ENCODE measurements at places on chromosomes 13 and 19. TPM values are rescaled to one million over a fixed set of nuclear protein-coding genes. Genes with fewer than 3 reads are reported as not detected.

The ZNF429 gene
- polyA plus RNA-seq = 3.2 TPM

The NCAN gene
- polyA plus RNA-seq = 0.12 TPM

The COL5A3 gene
- not detected for polyA plus RNA-seq

The TPRX1 gene
- polyA plus RNA-seq = not detected

The LYL1 gene
- 7.1 TPM for polyA plus RNA-seq

The NLRP5 gene
- polyA plus RNA-seq = not detected

The TMED1 gene
- 22.5 TPM for polyA plus RNA-seq

The ZNF561 gene
- polyA plus RNA-seq = 23.2 TPM

The ADAMTS10 gene
- not detected for polyA plus RNA-seq

The TEX101 gene
- polyA plus RNA-seq = not detected

The SIGLEC8 gene
- polyA plus RNA-seq = not detected

The ATXN8OS gene
- not detected for polyA plus RNA-seq

The ACER1 gene
- not detected for polyA plus RNA-seq

The APOC4 gene
- polyA plus RNA-seq = not detected

The TBC1D17 gene
- 13.2 TPM for polyA plus RNA-seq

The LRG1 gene
- 1.2 TPM for polyA plus RNA-seq

The ZNF382 gene
- 0.51 TPM for polyA plus RNA-seq

The CCNE1 gene
- polyA plus RNA-seq = 39.7 TPM

The LYPD5 gene
- 1.5 TPM for polyA plus RNA-seq

The KIR2DL3 gene
- polyA plus RNA-seq = not detected

The KLF1 gene
- 0.13 TPM for polyA plus RNA-seq

The PRODH2 gene
- not detected for polyA plus RNA-seq

The KCNN4 gene
- polyA plus RNA-seq = 88.0 TPM

The CLIP3 gene
- polyA plus RNA-seq = 1.9 TPM

The ZNF43 gene
- polyA plus RNA-seq = 0.42 TPM

The SBNO2 gene
- polyA plus RNA-seq = 4.2 TPM

The ATP4B gene
- polyA plus RNA-seq = 0.11 TPM

The KCNC3 gene
- 0.10 TPM for polyA plus RNA-seq

The CCDC70 gene
- polyA plus RNA-seq = not detected

The C3 gene
- not detected for polyA plus RNA-seq

All from GM12878 (cell line).